Stimulated activated CD4-positive, alpha-beta T cell treated with anti-CD3 and anti-CD28 coated beads, Interleukin-4, amount 100 ng/mL, for 48 hours (primary cell): ENCODE measurements at places on chromosomes 7 and 10.
A peak's percentile ranks its signal among the peaks of the same experiment; 100 is the strongest.

GRCh38 chr7:51647486-51647885, 330.9 kb upstream of the COBL start:
- no peak for DNase-seq

- no peak for DNase-seq
Observed at GRCh38 chr10:30493609-30494530, 59.9 kb downstream of the MAP3K8 start.

- DNase-seq, result no peak
Observed at GRCh38 chr7:31464601-31465000, 49.3 kb upstream of the ITPRID1 start.

- no peak for DNase-seq
Observed at GRCh38 chr10:105992928-105993327, 1171.6 kb downstream of the SORCS1 start.

DNA sequence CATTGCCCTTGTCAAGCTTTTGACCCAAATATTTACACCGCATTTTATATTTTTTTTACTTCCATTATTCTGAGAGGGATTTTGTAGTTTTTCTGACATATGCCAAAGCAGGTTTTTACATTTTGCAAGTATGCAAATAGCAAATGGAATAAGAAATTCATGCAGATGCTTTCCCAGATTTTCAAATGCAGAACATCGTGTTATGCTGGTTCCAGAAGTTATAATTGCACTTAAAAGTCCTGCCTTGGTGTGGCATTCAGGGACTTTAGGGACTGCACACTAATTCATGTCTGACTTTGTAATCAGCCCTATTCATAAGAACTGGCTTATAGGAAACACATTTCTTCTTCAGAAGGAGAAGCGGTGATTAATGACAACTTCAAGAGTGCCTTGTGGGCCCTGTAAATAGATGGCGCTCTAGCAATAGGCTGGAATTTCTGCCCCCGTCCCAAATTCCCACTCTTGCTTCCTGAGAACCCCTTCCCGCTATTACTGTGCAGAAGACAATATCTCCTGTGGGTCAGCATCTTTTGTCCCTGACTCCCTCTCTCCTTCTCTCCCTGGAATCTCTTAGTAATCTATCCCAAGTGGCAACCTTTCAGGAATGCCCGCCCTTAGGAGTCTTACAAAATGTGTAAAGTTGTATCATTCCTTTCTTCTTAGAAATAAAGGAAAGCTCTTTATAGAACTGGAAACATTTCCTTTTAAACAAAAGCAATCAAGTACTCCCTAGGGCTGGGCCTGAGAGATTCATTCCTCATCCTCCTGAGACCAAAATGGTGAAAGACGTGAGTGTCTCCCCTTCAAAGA, 264.0 kb downstream of the INHBA start:
- DNase-seq, result no peak

- no peak for DNase-seq
Observed at GRCh38 chr10:92571649-92572048, 2.2 kb downstream of the IDE start.

GRCh38 chr10:129861776-129862531, 102.1 kb downstream of the EBF3 start:
- no peak for DNase-seq

DNA sequence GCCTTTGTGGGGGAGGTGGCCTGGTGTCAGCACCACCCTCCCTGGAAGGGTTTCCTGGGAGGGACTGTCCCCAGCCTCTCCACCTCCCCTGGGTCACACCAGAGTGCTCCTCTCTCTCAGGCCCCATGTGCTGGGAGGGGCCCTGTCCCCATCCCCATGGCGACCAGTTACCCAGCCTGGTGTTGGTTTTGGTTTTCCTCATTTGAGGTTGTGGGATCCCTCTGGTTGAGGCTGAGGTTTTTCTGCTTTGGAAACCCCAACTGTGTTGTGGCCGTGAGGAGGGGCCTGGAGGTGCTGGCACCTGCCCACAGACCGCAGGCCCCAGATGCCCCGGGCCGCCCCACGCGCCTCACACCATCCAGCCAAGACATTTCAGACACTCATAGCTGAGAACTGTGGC, 106.3 kb downstream of the GRK5 start:
- DNase-seq, result peak; percentile 65

DNA sequence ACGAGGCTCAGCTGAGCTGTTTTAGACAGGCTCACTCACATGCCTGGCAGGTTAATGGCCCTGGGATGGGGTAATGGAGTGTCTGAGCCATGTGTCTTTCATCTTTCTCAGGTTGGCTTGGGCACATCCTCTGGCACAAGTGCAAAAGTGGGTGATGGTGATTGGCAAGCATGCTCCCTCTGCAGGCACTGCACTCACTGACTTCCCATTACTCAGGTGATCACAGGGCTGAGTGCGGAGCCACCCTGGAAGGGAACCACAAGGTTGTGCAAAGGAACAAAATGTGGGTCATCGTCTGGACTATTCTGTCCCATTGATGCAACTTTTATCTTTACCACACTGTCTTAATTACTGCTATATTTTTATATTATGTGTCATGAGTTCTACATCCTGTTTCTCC, 244.1 kb upstream of the AKR1E2 start:
- DNase-seq, result no peak

- no peak for DNase-seq
Observed at GRCh38 chr10:5942001-5942400, 35.3 kb downstream of the IL15RA start.

DNA sequence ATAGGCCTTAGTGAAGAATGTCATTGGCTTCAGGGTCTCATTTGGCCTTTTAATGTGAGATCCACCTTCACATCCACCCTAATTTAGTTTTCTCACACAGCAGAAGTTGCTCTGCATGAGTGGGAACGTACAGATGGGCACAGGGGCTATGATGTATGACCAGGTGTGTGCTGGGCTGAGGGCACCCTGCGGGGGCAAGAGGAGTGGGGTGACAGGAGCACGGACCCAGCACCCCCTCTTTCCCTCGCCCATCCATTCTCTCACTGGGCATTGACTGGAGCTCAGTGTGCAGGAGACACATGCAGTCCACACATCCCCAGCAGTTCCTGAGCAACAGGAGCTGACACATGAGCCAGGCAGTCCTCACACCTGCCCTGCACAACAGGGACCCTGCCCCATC, 95.1 kb upstream of the PPP2R2D start:
- no peak for DNase-seq

GRCh38 chr10:32005050-32005449, 51.2 kb downstream of the KIF5B start:
- peak; percentile 15 for DNase-seq

DNA sequence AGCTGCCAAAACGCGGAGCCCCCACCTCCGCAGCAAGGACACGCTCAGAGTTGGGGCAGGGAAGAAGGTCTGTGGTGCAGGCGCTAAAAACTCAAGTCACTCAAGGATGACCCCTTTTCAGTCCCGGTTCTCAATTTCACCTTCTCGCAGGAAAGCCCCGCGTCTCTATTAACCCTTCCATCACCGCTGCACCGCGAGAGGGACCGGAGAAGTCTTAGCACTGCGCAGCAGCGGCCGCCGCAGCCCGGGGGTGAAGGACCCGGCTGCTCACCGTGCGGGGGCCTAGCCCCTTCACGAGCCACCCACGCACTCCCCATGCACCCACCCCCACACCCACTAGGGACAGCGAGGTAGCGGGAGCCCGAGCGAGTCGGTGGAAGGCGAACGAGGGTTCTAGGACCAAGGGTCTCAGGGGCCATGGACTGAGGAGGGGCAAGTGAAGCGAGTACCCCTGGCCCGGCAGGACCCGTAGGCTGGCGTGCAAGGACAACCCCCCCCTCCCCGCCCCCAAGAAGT, 162.9 kb downstream of the SH3PXD2A start:
- no peak for DNase-seq

- DNase-seq, result no peak
Observed at GRCh38 chr7:81273601-81274397, 354.9 kb upstream of the SEMA3C start.

- no peak for DNase-seq
Observed at GRCh38 chr7:108120933-108121332, 9.2 kb downstream of the LAMB4 start.

- DNase-seq, result no peak
Observed at GRCh38 chr7:113125728-113126127, 7.4 kb upstream of the SMIM30 start.

DNA sequence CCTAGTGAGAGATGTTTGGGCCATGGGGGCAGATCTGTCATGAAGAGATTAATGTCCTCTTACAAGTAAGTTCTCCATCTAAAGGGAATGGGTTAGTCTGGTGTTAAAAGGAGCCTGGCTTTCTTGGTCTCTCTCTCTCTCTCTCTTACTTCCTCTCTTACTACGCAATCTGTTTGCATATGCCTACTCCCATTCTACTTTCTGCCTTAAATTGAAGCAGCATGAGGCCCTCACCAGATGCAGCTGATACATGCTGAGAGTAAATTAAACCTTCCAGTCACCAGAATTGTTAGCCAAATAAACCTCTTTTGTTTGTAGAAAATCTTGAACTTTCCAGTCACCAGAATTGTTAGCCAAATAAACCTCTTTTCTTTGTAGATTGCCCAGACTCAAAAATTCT, 884.1 kb downstream of the NRG3 start:
- no peak for DNase-seq

GRCh38 chr10:45354261-45354660, 19.8 kb upstream of the ALOX5 start:
- DNase-seq, result no peak

- DNase-seq, result no peak
Observed at GRCh38 chr10:15725603-15726002, 5.9 kb upstream of the ITGA8 start.

DNA sequence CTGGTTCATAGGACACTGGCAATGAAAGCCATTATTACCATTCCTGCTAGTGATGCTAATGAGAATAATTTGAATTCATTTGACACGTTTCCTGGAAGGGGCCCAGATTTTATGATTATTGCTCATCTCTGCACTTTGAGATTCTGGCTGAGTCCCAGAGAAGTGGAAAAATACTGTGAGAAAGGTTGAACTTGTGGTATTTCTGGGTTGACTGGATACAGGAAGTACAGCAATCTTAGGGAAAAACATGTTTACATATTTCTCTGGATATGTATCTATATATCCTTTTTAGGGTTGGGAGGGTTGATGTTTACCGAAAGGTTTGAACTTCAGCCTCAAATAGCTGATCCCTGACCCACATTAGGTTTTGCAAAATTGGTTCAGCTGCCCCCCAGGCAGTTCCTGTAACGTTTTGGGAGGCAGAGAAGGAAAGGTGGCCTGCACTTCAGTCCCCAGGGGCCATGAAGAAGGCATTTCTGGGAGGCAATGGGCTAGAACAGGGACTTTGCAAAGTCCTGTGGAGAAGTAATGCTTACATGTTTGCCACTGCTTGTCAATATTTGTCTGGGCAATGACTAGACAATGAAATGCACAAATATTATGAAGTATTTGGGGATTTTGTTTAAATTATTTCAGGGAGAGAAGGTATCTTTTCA, 253.7 kb upstream of the PITRM1 start:
- DNase-seq, result no peak

GRCh38 chr7:121755818-121756552, 117.0 kb upstream of the PTPRZ1 start:
- no peak for DNase-seq

- no peak for DNase-seq
Observed at GRCh38 chr7:41029072-41029499, 673.8 kb downstream of the INHBA start.

DNA sequence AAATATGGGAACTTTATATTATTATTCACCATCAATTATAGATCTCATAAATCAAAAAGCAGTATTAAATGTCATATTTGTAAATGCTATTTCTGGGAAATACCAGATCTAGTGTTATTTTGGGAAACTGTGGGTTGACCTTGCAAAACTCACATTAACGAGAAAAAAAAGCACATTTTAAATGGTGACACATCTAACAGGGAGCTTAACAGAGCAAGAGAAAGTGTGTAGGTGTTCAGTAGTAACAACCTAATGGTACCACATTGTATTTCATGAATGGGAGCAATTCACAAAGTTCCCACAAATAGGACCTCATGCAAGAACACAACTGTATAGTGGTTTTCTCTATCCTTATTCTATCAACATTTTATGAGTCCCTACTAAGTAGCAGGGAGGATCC, 26.2 kb upstream of the HDAC9 start:
- DNase-seq, result no peak

- no peak for DNase-seq
Observed at GRCh38 chr7:94129443-94130140, 125.4 kb upstream of the BET1 start.

GRCh38 chr7:82032901-82033300, 263.1 kb upstream of the HGF start:
- DNase-seq, result no peak

DNA sequence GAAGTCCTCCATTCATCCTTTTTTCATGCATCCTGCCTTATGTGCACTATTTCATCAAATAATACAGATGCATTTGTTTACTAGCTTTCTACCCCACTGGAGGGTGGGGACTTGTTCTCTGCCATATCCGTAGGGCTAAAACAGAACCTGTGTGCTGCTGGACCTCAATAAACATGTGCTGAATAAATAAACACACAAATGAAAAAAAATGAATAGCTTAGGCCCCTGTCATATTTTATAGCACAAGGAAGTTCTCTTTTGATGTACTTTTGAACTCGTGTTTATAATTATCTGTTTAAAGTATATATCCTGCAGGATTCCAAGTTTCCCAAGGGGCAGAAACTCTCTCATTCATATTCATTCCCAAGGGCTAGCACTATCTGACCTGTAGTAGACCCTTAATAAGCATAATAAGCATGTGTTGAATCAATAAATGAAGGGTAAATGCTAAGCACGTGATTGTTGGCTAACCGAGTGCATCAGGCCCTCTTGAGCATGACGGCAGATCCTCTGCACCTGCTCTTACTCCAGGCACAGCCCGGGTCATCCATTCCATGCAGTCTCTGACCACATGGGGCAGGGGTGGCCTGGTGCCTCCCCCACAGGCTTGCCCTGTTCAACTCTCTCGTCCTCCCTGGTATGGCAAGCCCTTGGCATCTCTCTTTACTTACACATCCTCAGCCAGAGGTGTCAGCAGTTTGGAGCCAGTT, 474.1 kb upstream of the ZMIZ1 start:
- DNase-seq, result no peak

GRCh38 chr10:130479146-130479545, 343.0 kb downstream of the GLRX3 start:
- DNase-seq, result no peak

DNA sequence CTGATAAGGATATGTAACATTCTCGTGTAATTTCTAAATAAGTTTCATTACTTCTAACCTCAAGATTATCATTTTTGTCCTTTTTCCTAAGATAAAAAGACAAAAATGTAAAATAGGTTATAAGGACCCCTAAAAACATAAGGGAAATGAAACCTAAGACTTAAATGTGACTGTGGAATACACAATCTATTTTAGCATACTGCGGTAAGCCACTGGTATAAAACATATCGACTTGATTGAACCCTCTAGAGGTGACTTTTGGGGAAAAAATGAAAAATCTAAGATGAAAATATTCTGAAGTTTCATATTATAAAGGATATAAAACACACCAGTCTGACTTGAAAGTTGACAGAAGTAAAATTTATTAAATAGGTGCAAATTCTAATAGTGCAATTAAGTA, 1.9 kb downstream of the NAMPT start:
- DNase-seq, result no peak

GRCh38 chr7:46811529-46811928, 770.4 kb downstream of the TNS3 start:
- DNase-seq, result no peak

- DNase-seq, result no peak
Observed at GRCh38 chr7:129163875-129164544, 19.5 kb downstream of the TSPAN33 start.

GRCh38 chr10:15120523-15120922, 23.4 kb downstream of the RPP38 start:
- no peak for DNase-seq
